ENCODE measurements at places on chromosomes 7 and 10.
A peak's percentile ranks its signal among the peaks of the same experiment; 100 is the strongest.

- no peak for DNase-seq
Measured at GRCh38 chr7:138895679-138896078, 85.5 kb downstream of the KIAA1549 start.

DNA sequence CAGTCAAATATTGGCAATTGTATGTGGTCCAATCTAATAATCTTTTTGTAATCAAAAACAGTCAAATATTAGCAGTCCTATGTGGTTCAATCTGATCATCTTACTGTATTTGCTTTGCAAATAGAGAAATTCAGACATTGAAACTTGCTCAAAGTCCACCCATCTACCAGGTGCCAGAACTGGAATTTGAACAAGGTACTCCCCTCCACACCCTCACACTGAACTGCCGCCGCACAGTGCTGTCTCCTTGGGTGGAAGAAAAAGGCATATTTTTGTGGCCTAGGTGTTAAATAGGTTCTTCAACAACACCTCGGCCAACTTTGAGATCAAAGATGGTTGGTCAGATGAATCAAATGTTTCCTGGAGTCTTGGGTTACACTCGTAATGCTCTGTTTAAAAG lies 544.2 kb upstream of the GALNT17 start:
- DNase-seq = no peak

- DNase-seq = no peak
Measured at GRCh38 chr10:44439958-44440244, 55.0 kb upstream of the CXCL12 start.

GRCh38 chr7:155300641-155301452 lies 3.2 kb downstream of the INSIG1 start:
- no peak for DNase-seq

- DNase-seq = no peak
Measured at GRCh38 chr7:45897042-45897690, 8.9 kb downstream of the IGFBP1 start.

- no peak for DNase-seq
Measured at GRCh38 chr10:22053048-22053447, 49.5 kb upstream of the DNAJC1 start.

GRCh38 chr10:72694476-72695369 lies 2.8 kb downstream of the MCU start:
- DNase-seq = no peak

- no peak for DNase-seq
Measured at GRCh38 chr7:116162992-116163391, 47.3 kb upstream of the TES start.

- DNase-seq = no peak
Measured at GRCh38 chr10:16915300-16915699, 98.1 kb upstream of the RSU1 start.

DNA sequence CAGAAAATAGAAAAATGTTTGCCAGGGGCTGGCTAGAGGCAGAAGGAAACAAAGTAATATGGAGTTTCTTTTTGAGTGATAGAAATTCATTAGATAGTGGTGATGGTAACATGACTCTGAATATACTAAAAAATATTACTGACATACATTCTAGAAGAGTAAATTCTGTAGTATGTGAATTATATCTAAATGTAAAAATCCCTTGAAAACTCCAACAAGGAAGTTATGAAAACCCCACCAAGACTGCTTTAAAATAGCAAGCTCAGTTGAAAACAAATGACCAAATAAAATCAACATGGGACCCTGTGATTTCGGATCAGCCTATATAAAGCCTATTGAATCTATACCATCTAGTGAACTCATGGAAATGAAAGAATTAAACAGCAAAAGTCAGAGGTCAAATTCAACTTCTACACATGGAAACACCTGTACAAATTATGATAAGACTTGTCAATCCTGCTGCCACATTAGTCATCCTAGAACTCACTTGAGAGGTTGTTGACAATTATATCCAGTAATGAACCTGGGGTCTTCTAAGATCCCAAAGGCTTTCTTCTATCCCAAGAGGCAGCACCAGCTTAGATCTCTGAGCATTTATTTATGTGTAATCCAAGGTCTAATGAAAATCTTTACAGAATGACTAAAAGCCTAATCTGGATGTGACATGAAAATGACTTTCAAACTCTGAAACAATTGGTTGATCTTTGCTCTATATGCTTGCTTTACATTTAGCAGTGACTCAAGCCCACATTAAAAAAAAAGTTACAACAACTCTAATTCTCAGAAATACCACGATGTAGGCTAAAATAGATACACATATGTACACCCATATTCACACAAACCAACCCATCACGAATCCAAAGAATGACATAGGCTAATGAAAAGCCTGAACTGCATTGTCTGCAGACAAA lies 59.3 kb downstream of the OSBPL3 start:
- DNase-seq = no peak

- DNase-seq = peak; percentile 64
Measured at GRCh38 chr7:105013816-105014692, at the start of gene KMT2E. KMT2E (plus strand) TSS chr7:105014205; CDS start chr7:105040953, 26,748 bp downstream.

- DNase-seq = no peak
Measured at GRCh38 chr10:103812004-103812403, 43.4 kb downstream of the SH3PXD2A start.

GRCh38 chr7:16271355-16271915 lies 149.9 kb downstream of the CRPPA start:
- DNase-seq = no peak

GRCh38 chr10:97763411-97763810 lies 8.4 kb downstream of the SFRP5 start:
- DNase-seq = no peak

- DNase-seq = no peak
Measured at GRCh38 chr10:29555091-29555745, 79.6 kb downstream of the SVIL start.

DNA sequence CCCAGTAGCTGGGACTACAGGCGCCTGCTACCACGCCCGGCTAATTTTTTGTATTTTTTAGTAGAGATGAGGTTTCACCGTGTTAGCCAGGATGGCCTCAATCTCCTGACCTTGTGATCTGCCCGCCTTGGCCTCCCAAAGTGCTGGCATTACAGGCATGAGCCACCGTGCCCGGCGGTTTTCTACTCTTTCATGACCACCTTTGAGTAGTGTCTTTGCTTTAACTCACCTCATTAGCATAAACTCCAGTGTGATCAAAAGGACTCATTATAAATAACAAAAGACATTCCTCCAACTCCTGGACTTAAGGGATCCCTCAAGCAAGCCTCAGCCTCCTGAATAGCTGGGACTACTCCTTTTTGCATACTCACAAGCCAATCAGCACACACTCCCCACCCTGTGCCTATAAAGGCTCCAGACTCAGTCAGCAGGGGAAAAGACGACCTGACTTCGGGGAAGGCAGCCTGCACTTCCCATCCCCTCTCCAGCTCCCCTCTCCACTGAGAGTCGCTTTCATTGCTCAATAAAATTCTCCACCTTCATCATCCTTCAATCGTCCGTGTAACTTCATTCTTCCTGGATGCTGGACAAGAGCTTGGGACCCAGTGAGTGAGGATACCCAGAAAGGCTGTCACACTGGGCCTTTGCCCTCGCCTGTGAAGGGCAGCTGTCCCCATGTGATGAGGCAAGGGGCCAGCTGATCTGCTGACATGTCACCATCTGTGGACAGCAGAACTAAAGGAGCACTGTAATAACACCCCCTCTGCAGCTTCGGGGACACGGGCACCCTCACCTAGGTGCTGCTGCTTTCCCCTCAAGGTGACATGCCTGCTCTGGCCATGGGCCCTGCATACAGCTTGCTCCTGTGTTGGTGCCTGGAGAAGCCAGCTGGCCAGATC lies 35.0 kb upstream of the EIF4H start:
- no peak for DNase-seq

DNA sequence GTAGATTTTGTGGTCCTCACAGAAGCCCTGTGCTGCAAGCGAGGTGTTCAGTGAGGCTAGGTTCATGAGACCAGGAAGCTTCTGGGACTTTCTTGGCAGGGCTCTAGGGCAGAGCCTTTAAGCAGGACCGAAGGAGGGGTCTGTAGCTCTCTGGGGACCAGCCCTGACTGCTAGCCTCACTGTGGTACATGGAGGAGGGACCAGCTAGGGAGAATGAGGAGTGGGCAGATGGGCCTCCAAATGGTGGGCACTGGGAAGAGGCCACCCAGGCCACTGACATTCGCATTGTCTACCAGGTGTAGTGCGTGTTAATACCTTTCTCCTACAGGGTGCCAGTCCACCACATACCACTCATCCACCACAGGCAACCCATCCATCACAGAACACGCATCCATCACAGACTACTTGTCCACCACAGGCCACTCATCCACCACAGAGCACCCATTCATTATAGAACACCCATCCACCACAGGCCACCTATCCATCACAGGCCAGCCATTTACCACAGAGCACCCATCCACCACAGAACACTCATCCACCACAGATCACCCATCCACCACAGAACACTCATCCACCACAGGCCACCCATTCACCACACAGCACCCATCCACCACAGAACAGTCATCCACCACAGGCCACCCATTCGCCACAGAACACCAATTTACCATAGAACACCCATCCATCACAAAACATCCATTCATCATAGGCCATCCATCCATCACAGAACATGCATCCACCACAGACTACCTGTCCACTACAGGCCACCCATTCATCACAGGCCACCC lies 31.6 kb upstream of the ZNF488 start:
- no peak for DNase-seq

Data from HuH-7 (cell line).